ENCODE measurements at places on chromosomes 3 and 15.

GRCh38 chr3:71384388-71384787 lies 199.1 kb downstream of the FOXP1 start:
- no peak for DNase-seq

GRCh38 chr3:54988302-54988837 lies 60.5 kb upstream of the LRTM1 start:
- DNase-seq, result no peak

DNA sequence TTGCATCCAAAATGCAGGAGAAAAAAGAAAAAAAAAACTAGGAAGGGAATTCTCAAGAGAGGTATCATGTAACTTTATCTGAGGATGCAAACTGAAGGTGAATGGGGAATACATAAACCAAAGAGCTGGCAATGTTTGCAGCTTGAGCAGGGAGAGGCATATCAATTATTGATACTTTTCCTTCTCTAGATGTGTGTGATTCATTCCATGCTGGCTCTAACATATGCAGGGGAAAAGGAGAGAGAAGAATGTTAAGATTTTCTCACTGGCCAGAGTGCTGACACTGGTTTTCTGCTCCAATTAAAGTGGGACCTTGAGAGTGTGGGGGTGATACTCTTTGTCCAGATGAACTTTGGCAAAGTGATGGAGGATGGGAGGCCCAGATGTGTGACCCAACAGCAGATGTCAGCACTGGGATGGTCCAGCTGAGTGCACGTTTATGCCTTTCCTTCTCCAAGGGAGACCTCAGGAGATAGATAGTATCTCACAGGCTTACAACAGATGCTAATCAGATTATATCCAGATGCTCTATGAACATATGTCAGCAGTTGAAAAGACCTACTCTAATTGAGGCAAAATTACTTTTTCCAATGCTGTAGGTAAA lies 50.0 kb upstream of the PSMD6 start:
- no peak for DNase-seq

GRCh38 chr3:196979545-196979944 lies 10.9 kb upstream of the PIGZ start:
- no peak for DNase-seq

- DNase-seq, result no peak
These were observed 12.5 kb upstream of the SKIL start for GRCh38 chr3:170344971-170345370.

GRCh38 chr15:78212546-78213424 lies 21.6 kb downstream of the ACSBG1 start:
- DNase-seq, result no peak

DNA sequence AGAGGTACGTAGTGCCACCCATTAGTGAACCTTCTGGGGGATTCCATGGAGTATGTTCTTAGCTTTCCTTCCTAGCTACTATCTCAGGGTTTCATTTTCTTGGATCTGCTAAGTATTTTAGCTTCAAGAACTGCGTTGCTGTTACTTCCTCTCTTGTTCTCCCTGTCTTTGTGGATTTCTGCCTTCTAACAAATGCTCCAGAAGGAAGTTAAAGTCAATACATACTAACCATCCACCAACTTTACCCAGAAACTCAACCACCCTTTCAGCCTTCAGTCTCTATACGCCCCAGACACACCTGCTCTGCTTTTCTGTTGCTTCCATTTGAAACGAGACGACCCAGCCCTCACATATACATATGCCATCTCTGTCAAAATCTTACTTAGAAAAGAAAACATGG lies 2.4 kb upstream of the KLF13 start:
- DNase-seq, result no peak

DNA sequence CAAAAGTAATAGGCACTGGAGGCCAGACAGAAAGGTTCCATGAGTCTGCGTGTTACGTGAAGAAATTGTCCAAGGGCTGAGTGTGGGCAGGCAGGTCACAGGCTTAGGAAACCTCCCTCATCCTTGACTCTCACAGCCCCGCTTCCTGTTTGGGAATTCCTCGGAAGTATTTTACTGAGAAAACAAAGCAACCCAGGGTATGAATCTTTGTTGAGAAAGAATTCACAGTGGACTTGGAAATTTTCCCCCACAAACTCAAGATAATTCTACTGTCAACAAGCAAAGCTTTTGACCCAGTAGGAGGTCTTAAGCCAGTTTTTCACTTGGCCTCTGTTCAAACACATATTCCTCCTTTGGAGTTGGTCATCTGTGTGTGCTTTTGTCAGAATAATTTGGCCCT lies 377.1 kb upstream of the TPM1 start:
- no peak for DNase-seq

GRCh38 chr3:157832588-157832987 lies 273.6 kb downstream of the SHOX2 start:
- no peak for DNase-seq

DNA sequence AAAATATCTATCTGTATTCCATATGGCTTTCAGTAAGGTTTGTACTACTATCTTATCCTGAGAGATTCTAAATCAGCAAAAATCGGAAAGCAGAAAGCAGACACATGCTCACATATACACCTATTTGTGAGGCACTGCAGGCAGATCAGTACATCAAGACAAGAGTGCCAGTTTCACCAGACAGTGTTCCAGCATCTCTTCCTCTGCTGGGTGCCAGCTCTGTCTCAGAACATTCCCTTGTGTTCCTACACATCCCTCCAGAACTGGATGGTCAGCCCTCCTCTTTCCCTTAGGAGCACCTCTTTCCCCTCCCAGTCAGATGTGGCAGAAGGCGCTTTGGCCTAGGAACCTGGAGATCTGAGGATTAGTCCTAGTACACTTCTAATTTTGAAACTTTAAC lies 121.3 kb upstream of the IL12A start:
- DNase-seq, result no peak
